CD4-positive, alpha-beta T cell treated with Interleukin-15 for 1 hour (primary cell): ENCODE measurements at places on chromosomes 1 and 21.

DNA sequence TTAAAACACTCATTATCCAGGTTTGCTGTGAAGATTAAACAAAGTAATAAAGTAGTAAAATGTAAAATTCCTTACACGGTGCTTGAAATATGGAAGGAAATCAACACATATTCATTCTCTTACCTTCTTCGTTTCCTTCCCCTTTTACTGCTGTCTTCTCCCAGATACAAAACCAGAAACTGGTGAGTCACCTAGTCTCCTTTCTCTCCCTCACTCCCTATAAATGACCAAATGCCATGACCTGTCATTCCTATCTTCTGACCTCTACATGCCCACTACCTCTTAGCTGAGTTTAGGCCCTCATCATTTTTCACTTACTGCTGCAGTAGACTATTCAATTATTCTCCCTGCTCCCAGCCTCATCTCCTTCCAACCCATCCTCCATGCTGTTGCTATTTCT, 4.3 kb upstream of the NR1I3 start:
- DNase-seq = no peak

GRCh38 chr1:67605209-67605780, 79.7 kb upstream of the GADD45A start:
- no peak for DNase-seq

DNA sequence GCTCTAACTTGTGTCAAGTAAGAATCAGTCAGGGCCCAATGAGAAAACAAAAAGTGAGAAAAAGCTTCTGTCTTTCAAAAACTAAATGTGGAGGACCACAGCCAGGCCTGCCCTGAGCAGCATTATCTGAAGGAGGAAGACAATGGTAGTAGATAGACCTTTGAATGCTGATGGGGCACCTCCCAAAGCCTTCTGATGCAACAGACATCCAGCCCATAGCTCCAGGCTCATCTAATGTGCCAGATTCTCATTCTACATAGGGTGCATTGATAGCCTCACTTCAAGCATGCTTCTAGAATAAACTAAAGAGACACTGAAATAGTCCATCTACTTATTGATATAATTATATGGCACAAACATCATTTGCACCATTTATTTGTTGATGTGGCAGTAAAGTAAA, 351.6 kb downstream of the HHIPL2 start:
- no peak for DNase-seq

- DNase-seq = no peak
Measured at GRCh38 chr21:28445141-28445830, 547.4 kb downstream of the LTN1 start.

- DNase-seq = no peak
Measured at GRCh38 chr21:34592120-34592955, 22.6 kb downstream of the RCAN1 start.

DNA sequence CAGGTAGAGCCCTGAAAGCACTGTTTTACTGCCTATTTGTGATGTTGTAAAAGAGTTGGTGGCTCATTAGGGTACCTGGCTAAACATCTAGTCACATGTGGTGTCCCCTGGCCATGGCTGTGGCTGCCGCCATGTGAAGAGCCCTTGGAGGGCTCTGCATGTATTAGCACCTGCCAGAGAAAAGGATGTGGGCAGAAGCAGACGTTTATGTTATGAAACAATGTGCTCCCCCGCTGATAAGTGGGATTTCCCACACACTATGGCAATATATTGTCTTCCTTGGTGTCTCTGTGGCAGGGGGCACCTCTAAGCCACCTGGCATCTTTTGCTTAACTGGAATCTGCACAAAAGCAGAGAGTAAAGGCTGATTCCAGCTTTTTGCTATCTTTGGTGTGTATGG, 9.6 kb downstream of the TENT5C start:
- peak; percentile 60 for DNase-seq

DNA sequence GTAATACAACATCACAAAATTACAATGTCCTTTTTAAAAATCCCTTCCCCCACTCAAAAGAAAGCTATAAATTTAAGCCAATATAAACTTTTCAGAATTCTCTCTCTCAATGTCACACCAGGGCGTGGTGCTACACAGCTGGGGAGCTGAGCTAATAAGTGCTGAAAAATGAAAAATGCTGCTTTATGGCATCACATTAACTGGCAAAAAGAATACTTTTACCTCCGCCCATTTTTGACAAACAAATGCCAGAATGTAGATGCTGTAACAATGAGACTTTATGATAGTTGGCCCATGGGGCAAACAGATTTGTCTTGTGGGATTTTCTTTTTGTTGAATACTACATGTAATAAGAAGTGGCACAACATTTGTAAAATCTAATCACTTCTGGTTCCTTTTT, 12.7 kb upstream of the LYPLAL1 start:
- no peak for DNase-seq

DNA sequence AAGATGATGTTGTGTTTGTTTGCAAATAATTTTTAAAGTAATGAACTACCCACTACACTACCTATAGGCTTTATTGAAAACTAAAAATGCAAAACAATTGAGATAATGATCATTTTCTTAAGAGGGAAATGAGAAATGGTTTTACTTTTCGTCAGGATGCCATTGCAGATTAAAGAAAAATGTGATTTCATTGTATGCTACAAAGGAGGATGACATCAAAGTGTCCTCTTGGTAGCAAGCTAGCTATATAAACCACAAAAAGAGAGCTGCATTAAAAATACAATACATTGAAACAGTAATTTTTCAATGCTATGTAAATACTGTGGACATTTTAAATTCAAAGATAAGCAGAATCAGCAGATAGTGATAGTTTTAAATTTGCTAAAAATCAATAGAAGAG, 87.5 kb upstream of the DPYD start:
- DNase-seq = no peak

DNA sequence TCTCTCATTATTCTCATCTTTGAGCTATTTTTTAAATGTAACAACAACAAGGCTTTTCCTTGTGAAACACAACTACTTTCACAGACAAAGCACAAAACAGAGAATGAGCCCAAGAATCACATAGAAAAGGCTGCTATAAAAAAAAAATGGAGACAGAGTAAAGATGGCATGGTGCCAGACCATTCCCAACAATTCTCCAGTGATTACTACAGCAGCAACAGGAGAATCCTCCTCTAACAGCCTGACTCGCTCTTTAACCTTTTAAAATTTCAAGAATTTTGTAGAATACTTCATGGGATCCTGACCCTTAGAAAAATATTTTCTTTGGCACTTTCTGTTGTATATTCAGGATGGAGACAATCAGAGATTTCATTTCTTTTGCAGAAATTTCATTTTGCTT, 3.8 kb upstream of the BCAS2 start:
- DNase-seq = no peak

DNA sequence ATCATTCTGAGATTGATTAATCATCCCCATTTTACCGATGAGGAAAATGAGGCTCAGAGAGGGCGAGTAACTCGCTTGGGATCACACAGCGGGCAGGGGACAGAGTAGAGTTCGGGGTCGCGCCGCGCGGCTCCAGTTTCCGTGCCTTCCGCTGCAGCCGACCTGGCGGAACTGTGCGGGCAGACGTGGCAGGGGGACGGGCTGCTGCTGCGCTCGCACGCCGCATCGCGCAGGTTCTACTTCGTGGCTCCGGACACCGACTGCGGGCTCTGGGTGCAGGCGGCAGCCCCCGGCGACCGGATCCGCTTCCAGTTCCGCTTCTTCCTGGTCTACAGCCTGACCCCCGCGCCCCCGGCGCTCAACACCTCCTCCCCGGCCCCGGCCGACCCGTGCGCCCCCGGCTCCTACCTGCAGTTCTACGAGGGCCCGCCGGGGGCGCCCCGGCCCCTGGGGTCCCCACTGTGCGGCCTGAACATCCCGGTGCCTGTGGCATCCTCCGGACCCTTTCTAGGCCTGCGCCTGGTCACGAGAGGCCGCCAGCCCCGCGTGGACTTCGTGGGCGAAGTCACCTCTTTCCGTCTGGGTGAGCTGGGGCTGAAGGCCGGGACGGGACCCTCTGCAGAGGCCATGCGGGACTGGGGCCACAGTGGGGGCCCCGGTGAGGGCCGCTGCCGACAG, 2.3 kb downstream of the LDLRAD2 start:
- peak; percentile 24 for DNase-seq

GRCh38 chr1:221254813-221255212, 375.6 kb downstream of the HLX start:
- no peak for DNase-seq

DNA sequence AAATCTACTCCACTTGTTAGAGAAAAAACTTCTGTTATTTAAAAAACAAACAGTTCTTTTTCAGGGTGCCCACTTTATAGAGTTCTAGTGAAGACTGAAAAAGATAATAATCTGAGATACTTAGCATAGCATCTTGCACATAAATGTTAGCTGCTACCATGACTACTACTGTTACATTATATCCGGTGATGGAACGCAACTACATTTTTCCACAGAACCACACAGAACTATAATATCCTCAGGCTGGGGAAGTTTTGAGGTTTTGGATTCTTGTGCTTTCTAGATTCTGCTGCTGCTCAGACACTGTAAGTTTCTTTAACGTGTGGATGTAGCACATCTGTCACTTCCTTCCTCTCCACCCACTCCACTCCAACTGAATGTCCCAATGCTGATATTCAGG, 110.3 kb downstream of the PTPN14 start:
- DNase-seq = no peak

DNA sequence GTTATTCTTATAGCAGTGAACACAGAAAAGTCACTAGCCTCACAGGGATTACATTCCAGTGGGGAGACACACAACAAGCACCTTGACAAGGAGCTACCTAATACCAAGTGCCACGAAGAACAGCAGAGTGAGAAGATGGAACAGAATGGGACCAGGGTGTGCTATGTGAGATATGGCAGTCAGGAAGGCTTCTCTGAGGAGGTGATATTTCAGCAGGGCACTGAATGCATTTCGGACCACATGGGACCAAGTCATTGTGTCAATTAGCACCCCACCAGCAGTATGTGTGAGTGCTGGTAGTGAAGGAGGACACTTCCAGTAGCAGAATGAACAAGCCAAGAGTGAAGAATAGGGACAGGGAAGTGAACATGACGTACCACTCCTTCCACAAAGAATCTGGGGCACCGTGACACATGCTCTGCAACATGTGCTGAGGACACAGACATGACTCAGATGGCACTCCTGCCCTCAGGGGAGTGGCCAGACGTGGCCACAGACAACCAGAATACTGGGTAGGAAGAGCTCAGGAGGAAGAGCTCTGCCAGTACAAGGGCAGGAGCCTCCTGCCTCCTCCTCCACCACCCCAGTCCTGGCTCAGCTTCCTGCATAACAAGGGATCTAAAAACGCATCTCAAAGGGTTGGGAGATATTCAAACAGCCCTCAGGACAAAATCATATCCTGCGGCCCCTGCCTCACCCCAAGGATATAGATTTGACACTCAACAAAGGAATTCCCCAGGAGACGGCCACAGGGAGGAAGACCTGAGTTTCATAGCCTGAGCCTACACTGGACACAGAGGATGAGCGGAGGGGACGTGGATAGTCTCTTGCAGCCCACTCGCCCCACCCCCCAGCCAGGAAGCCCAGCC, 102.5 kb downstream of the TRABD2B start:
- DNase-seq = no peak

- no peak for DNase-seq
Measured at GRCh38 chr1:57017200-57017599, 51.4 kb upstream of the C8B start.

- DNase-seq = no peak
Measured at GRCh38 chr1:211939876-211940468, 95.4 kb downstream of the INTS7 start.

DNA sequence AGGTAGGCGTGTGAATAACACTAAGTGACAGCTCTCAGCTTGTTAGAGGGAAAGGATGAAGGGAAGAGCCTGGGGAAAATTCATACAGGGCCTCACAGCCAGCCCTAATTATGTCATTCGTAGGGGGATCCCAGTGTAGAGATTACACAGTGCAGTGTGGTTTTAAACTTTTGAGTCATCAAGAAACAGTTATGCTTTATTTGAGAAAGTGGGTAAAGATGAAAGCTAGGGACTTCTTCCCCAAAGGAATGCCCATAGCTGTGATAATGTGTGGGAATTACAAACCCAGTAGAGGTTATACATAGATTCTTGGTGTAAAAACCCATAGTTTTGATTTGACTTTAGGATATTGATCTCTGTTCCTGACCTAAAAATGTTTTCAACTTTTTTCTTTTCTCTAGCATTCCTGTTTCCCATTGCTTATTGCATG, 1.9 kb downstream of the TTF2 start:
- DNase-seq = no peak

- no peak for DNase-seq
Measured at GRCh38 chr1:163872067-163872466, 550.3 kb downstream of the NUF2 start.

DNA sequence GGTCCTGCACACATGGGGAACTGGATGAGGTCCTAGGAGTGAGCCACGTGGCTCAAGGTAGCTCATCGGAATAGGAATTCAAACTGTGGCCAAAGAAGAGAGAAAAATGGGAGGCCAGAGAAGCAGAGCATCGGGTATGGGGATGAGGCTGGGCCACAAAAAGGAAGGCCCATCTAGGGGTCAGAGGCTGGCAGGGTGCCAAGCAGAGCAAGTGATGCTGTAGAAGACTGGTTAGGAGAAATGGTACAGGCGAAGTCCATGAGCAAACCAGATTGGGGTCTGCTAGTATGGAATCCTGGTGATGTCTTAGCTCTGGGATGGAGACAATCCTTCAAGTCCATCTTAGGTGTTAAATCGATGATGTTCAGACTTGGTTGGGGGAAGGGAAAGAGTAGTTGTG, 68.0 kb downstream of the TEX35 start:
- no peak for DNase-seq

DNA sequence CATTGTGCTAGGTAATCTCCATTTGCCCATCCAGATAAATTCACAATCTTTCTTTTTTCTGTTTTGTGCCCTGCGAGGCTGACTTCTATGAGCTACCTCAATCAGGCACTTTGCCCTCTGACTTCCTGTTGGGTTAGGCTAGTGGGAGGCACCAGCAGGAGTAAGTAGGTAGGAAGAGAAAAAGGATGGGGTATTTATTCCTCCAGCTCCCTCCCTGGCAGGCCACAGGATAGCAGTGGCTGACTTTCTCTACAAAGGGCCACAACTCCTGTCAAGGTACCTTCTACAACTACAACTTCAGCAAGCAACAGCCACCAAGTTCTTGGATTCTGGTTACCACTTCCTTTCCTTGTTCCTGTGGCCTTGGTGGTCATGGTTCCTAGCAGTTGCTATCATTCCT, 18.8 kb upstream of the GORAB start:
- DNase-seq = no peak
